Kidney epithelial cell (primary cell): ENCODE measurements at places on chromosomes 16 and 17. TPM values are rescaled to one million over a fixed set of nuclear protein-coding genes. Genes with fewer than 3 reads are reported as not detected.

TEX19 gene
- total RNA-seq, result not detected in 2 replicates

DNAAF8 gene
- total RNA-seq, result 0.62 and 1.8 TPM in 2 replicates

PRKAR1A gene
- total RNA-seq, result 232 and 233 TPM in 2 replicates

FAM171A2 gene
- 12.6 and 16.3 TPM in 2 replicates for total RNA-seq

TLCD1 gene
- 4.7 and 5.1 TPM in 2 replicates for total RNA-seq

DNA sequence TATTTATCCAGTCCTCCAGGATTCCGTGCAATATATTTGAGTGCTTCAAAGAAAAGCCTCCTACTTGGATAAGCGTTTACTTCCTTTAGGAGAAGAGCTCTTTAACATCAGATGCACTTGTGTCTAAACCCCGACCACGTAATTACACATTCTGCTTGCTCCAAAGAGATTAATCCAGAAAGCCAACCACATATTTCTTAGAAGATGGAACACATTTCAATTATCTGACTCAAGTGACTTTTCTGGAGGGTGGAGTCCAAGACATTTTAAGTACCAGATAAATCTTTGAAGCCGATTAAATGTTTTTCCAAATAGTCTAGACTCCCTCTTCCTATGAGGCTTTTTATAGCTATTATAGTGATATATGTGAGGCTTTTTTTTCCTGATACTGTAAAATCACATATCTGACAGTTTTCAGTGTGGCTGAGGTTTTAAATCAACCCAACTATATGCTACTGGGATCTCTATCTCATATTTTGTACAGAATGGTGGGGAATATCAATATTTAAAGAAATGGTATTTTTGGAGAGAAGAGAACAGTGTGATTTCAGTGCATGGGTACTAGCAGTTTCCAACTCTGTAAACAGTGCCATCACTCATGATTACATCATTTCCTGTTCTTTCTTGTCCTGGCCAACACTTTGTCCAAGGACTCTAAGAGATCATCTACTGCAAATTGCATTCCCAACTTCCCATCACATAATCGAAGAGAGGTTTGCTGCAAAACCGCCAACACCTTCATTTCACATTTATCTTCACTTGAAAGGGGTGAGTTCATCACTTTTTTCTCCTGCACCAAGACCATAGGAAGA lies 192.4 kb upstream of the HSBP1 start:
- no peak for DNase-seq

- no peak for DNase-seq
Measured at GRCh38 chr16:57427307-57427706, 19.9 kb downstream of the CIAPIN1 start.

DNA sequence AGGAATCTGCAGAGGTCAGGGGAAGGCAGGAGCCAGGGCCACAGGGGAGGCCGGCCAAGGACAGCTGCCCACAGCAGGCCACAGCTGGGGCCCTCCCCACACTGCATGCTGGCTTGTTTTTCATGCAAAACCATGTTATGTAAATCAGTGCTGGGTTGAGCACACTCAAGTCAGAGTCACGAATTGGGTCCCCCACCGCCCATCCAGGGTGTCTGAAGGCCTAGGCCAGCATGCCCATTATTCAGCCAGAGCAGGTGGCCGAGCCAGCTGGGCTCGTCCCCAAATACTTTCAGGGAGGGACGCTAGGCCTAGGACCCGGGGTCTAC lies 51.2 kb upstream of the TOB1 start:
- no peak for DNase-seq

GRCh38 chr17:28485049-28485448 lies 11.6 kb downstream of the SLC13A2 start:
- DNase-seq, result no peak

DNA sequence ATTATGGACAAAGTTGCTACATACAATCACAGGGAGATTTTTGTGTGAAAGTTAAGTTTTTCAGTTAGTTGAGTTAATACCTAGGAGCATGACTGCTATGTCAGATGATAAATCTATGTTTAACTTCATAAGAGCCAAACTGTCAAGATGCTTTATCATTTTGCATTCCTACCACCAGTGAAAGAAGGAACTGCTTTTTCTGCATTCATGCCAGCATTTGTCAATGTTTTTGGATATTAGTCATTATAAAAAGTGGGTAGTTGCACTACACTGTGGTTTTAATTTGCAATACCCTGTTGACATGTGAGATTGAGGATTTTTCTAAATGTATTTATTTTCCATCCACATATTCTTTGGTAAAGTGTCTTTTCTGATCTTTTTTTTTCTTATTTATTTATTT lies 434.0 kb upstream of the MON1B start:
- no peak for DNase-seq

DNA sequence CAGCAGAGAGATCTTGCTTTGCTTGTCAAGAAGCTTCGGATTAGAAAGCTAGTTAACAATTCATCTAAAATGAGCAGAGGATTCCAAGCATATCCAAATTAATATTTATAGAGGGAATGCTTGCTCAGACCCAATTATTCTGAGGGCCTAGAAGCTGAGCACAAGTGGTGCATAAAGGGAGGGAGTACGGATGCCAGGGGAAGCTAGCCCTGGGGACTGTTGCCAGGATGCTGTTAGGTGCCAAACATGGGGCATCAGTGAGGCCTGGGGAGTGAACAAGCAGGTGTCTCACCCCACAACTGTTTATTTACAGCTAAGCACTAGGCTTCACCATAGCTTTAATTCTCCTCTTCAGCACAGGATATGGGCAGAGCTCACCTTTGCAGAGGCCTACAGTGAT lies 684.1 kb upstream of the C16orf82 start:
- DNase-seq, result no peak

GRCh38 chr16:2969545-2970521 lies 685 bp downstream of the PAQR4 start:
- no peak for DNase-seq

- no peak for DNase-seq
Measured at GRCh38 chr16:89785523-89786155, 30.8 kb downstream of the FANCA start.

- DNase-seq, result no peak
Measured at GRCh38 chr17:57405491-57406072, 149.3 kb downstream of the MSI2 start.

DNA sequence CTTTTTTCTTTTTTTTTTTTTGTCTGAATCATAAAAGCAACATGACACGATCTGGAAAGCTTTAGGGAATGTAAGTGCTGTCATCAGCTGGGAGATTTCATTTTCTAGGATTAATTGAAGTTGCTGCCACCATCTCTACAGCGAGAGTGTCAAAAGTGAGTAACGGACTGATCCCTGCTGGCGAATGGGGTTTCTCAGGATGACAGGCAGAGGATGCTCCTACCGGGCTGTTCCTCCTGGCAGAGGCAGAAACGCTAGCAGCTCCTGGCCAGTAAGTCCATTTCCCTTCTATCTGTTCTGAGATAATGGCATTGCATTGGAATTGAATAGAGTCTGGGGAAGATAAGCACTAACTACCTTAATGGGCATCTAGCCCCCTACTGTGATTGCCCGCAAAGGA lies 80.5 kb upstream of the KIFC3 start:
- no peak for DNase-seq

DNA sequence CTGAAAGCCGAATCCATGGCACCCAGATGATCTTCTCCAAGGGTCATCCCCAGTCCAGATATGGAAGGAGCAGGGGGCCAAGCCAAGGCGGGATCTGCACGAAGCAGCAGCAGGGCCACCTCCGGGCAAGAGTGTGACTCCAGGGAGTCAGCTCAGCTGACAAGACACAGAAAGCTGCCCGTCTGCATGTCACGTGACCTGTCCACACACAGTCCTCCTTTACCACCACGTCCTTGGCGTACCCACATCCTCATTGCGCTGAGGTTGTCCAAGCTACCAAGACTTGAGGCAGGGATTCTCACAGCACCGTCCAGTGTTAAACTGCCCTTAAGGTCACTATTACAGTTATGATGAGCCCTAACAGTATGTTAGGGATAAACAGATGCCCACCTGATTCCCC lies 11.3 kb upstream of the CYTH1 start:
- no peak for DNase-seq
